ENCODE measurements at places on chromosomes 7 and 10.
A peak's percentile ranks its signal among the peaks of the same experiment; 100 is the strongest.

GRCh38 chr10:99325281-99325680, 3.9 kb upstream of the CNNM1 start:
- no peak for DNase-seq

GRCh38 chr7:121530227-121531174, 134.4 kb upstream of the FAM3C start:
- peak; percentile 99 for DNase-seq

GRCh38 chr7:7786595-7786994, 68.2 kb upstream of the RPA3 start:
- no peak for DNase-seq

- no peak for DNase-seq
These were observed 62.5 kb downstream of the ZNF37A start for GRCh38 chr10:38156416-38157269.

DNA sequence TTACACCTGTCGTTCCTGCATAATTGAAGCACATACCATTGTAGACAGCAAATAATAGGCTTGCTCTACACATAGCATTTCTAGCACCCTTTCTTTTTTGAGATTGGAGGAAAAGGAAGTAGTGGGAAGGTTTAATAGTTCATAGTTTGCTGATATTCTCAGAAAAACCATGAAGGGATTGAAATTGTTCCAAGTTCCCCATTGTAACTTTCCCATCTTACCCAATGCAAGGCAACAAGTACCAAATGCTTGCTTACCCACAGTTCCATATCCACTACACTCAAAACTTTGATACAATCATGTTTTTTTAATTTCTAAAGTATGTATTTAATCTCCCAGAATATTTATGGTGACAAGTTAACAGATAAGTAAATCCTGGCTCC, 13.8 kb downstream of the CYP3A5 start:
- DNase-seq: no peak

DNA sequence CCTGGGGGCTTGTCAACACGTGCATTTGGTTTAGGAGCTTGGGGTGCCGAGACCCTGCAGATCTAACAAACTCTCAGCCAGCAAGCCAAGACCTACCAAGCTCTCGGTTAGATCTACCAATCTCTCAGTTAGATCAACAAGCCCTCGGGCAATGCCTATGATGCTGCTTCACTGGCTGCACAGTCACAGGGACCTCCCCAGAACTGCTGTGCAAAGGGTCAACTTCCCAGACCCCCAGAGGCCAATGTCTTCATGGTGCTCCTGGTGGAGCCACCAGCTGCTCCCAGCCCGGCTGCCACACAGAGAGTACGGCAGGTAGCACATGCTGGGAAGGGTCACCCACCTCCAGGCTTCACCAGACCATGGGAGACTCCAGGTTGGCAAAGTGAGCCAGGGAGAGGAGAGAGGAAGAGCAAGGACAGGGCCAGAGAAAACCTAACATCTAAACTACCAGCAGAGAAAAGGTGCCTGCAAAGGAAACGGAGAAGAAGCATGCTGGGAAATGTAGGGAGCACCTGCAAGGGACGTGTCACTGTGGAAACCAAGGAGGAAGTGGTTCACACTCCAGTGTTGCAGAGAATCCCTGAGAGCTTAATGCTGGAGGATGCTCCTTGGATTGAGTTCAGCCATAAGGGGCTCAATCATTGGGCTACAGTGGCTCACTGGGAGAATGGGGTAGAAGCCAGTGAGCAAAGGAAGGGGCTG, 51.5 kb upstream of the GDF10 start:
- DNase-seq: no peak

GRCh38 chr10:97300980-97301379, 8.5 kb upstream of the ARHGAP19 start:
- DNase-seq: no peak

- no peak for DNase-seq
These were observed 274.3 kb downstream of the CCDC3 start for GRCh38 chr10:12726971-12727831.

All from AG10803 (cell line).